Activated CD8-positive, alpha-beta memory T cell treated with anti-CD3 and anti-CD28 coated beads for 4 hours (primary cell): ENCODE measurements at places on chromosomes 6 and 20.

DNA sequence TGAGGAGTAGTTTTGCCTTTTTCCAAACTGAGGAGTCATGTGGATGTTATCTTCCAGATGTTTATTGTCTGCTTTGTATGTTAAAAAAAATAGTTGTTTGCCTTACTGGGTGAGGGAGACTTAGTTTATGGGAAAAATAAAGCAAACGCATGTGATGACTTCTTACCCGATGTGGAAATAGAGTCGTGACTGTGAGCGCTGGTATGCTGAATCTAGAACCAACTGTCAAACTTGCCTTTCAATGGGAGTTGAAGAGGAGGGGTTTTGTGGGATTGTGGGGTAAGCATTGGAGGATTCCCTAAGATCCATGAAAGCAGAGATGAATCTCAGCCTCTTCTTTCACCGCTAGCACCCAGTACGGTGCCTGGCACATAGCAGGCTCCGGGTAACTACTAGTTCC is 5.3 kb downstream of the DCBLD1 start:
- DNase-seq: no peak

- no peak for DNase-seq
These were observed 130.5 kb downstream of the WDR27 start for GRCh38 chr6:169571123-169571962.

- no peak for DNase-seq
These were observed 64.9 kb upstream of the ARHGAP18 start for GRCh38 chr6:129774697-129775447.

GRCh38 chr20:1930165-1930564 is 35.0 kb downstream of the SIRPA start:
- DNase-seq: no peak

DNA sequence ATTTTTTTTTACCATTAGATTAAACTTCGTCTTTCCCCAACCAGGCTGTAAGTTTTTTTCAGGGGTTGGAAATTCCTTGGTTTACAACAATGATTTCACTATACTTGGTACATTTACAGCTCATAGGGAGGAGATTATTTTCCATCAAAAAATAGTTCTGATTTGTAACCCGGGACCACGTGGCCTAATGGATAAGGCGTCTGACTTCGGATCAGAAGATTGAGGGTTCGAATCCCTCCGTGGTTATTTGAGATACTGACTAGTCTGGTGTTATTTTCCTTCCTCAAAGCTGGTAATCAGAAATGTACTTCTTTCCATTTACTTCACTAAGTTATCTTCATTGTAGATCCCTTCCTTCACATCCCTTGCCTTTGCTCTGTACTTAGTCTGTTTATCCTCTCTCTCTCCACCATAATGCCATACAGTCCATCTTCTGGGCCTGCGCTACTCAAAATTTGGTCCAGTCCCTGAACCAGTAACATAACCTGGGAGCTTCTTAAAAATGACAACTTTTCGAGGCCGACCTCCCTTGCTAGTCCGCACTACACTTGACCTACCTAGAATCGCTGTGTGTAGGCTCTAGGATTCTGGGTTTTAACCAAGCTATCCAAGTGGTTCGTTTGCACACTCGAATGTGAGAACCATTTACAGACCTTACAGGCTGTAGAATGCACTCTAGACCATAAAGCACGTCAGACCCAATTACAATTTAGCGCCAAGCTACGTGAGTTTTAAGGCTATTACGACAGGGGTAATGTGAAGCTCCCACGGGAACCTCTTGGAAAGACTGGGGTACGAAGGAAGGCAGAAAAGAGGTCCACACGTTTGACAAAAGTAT is 42.1 kb upstream of the BTN3A2 start:
- peak; percentile 31 for DNase-seq

- DNase-seq: no peak
These were observed 43.1 kb upstream of the CD93 start for GRCh38 chr20:23129266-23129665.

DNA sequence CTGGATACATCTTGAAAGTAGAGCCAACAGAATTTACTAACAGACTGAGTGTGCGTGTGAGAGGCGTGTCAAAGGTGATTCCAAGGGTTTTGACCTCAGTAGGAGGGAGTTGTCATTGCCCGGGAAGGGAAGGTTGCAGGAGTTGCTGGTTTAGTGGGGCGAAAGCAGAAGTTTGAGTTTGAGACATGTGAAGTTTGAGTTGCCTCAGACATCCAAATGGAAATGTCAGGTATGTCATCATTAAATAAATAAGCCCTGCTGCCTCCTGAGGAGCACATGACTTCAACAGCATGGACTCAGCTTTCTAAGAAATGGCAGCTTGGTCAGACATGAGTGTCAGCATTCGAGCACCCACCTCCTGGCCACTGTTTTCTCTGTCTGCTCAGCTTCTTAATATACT is 26.6 kb upstream of the TGM2 start:
- no peak for DNase-seq

GRCh38 chr20:21632031-21632734 is 73.3 kb upstream of the PAX1 start:
- DNase-seq: no peak

DNA sequence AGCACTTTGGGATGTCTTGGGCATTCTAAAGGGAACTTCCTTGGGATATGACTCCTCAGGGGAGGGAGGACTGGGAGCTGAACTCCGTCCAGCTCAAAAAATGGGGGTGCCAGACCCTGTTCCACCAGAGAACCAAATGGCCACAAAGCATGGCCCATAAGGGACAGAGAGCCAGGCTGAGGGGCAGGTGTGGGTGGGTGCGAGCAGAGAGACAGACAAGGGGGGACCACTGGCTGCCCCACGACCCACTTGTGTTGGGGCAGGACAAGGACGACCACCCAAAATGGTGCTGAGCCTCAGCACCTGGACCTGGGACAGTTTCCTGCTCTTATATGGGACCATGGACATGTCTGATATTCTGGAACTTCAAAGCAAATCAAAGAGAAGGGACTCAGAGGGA is 148.2 kb upstream of the MLN start:
- no peak for DNase-seq

GRCh38 chr6:27251606-27252251 is 4.2 kb downstream of the PRSS16 start:
- peak; percentile 35 for DNase-seq

GRCh38 chr6:43076464-43077332 is 584 bp downstream of the PTK7 start:
- DNase-seq: no peak

- DNase-seq: no peak
These were observed 37.1 kb downstream of the MAP1LC3A start for GRCh38 chr20:34595377-34596184.

- DNase-seq: no peak
These were observed 62.2 kb upstream of the PLN start for GRCh38 chr6:118485601-118486550.

DNA sequence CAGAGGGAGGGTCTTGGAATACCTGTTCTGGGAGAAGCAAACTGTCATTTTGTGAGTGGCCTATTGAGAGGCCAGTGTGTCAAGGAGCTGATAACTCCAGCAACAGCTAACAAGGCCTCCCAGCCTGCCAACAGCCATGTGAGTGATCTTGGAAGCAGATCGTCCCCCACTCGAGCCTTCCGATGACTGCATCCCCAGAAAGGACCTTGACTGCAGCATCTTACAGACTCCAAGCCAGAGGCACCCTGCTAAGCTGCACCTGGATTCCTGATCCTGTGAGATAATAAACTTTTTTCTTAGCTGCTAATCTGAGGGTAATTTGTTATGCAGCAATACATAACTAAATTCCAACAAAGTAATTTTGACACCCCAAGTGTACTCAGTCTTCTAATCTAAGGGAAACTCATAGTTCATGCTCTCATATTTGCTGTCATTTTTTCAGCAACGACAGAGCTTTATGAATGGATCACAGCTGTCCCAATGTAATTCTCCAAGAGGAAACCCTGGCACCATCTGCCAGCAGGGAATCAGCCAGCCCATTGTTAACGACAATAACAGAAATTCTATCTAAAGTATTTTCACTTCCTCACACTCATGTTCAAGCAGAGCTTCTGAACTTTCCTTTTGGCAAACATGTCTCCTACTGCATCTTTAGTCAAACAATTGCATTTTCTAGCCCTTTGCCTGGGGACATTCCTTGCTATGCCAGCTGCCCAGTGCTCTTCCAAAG is 470.2 kb upstream of the BTBD3 start:
- DNase-seq: no peak

DNA sequence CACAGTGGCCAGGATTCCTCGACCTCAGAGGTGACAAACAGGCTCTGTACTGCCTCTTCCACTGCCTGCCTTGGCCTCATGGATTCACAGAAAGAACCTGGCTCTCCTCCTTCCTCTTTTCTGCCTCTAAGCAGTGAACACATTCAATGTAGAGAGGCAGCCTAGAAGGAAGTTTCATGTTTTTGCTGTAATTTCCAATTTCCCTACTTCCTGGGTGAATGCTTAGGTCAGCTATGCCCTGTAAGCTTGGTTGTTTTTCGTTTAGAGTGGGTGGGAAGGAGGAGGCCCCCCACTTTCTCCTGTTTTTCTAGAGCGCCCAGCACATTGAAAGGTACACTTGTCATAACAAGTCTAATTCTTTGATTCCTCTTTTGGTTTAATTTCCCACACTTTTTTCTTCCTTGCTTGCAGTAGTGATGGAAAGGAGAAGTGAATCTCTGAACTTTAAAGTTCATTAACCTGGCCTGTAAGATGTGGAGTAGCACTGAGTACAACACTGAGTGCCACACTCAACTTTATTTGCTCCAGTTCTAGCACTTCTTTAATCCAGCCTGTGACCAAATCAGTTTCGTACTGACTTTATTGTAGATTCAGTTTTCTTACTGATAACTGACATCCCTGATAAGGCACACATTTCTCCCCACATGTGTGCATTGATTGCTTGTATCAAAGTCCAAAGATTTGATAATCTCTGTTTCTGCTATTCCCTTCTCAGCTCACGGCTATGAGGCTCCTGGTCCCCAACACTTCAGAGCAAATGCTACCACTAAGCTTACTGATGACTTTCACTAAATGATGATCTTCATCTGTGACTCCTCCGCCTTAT is 100.0 kb upstream of the MAN1A1 start:
- DNase-seq: no peak

GRCh38 chr6:89987140-89987539 is 92.9 kb downstream of the GJA10 start:
- DNase-seq: no peak

GRCh38 chr6:149560736-149561135 is 5.4 kb upstream of the GINM1 start:
- DNase-seq: no peak

- DNase-seq: no peak
These were observed 362.1 kb downstream of the PHF3 start for GRCh38 chr6:63997734-63998133.

- DNase-seq: no peak
These were observed 48.9 kb upstream of the OGFRL1 start for GRCh38 chr6:71239694-71240093.

- no peak for DNase-seq
These were observed 62.7 kb upstream of the SULF2 start for GRCh38 chr20:47847884-47848485.

DNA sequence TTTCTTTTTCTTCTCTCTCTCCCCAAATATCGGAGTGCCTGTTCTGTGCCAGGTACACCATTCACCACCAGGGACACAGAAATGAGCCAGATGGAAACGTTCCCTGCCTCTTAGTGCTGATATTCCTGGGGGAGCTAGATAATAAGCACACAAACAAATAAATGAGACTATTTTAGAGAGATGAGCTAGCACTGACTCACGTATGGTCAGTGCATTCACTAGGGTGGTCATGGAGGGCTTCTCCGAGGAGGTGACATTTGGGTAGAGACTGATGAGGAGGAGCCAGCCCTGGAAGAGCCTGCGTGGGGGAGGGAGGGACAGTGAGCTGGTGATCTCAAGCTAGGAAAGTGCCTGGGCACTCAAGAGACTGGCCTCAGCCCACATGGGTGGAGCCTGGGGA is 252.3 kb upstream of the KCNG1 start:
- no peak for DNase-seq

- DNase-seq: no peak
These were observed 32.7 kb downstream of the ILRUN start for GRCh38 chr6:34663831-34664255.

GRCh38 chr6:137552809-137553208 is 58.6 kb upstream of the OLIG3 start:
- no peak for DNase-seq

DNA sequence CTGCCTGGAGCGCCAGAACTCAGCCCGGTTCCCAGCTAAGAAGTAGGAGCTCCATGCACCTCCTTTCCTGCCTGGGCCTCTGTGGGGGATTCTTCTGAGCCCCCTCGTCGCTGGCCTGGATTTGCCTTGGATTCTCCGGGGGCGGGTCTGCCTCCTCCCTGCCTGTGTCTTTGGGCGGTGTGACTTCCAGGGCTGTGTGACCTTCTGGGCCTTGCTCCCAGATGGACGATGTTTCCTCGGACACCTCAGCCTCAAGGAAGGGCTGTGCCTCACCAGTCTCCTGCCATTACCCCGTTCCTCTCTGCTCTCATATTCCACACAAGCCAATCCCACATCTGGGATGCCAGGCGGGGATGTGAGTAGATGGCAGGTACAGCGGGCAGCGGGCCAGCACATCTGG is 76.8 kb downstream of the ERMARD start:
- DNase-seq: no peak

- no peak for DNase-seq
These were observed 198.5 kb upstream of the HEY2 start for GRCh38 chr6:125550892-125551291.

DNA sequence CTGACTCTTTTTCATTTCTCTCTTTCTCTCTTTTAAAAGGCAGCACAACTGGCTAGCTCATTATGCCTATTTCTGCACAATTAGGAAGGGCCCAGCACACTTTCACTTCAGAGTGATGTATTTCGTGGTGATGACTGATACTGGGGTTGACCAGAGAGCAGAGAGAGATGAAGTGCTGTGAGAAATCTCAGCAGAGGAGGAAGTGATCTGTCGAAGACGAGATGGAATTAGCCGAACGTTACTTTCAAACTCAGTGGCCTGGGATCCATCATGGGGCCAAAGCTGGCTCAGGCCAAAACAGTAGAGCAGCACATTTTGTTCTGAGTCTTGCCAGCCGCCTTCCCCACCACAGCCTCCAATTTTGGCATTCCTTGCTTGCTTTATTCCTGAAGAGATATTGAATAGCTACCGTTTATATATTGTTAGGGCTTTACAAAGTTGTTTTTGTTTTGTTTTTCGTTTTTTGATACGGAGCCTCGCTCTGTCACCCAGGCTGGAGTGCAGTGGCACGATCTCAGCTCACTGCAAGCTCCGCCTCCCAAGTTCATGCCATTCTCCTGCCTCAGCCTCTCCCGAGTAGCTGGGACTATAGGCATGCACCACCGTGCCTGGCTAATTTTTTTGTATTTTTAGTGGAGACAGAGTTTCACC is 213.2 kb upstream of the ECI2 start:
- DNase-seq: no peak

GRCh38 chr6:40806256-40806864 is 219.2 kb upstream of the LRFN2 start:
- DNase-seq: no peak

DNA sequence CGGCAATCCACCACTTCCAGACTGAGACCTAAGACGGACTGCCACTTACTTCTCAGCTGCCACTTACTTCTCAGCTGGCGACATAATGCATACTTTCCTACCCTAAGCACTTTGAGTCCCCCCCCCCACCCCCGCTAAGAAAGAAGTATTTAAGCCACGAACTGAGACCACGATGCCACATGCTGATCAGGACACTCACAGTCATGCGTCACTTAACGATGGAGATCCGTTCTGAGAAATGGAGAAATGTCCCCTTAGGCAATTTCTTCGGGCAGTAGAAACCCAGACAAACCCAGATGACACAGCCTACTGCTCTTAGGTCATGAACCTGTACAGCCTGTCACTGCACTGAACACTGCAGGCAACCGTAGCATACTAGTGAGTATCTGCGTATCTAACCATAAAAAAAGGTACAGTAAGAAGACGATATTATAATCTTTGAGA is 690 bp downstream of the IFNGR1 start:
- no peak for DNase-seq
